ENCODE measurements at places on chromosomes 6 and 20. TPM values are rescaled to one million over a fixed set of nuclear protein-coding genes. Genes with fewer than 3 reads are reported as not detected.
A peak's percentile ranks its signal among the peaks of the same experiment; 100 is the strongest.

GRCh38 chr6:56689114-56689513, 46.4 kb upstream of the DST start:
- no peak for ATAC-seq

DNA sequence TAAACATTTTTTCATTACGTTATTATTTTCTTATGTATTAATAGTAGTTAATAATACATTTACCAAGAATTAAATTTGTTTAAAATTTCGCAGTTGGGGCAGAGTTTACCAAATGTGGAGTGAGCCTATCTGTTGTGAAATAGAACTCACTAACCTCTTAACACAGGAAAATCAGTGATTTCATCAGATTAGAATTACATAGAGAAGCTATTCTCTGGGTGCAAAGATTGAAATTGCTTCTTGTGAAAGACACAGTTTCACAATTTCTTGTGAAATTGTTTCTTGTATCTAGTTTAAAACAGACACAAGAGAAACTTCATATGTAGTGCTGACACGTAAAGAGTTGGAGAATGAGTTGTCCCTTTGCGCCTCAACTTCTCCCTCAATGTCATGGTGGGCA, 69.4 kb upstream of the PRL start:
- ATAC-seq = no peak

GRCh38 chr6:144566868-144567615, 281.9 kb downstream of the UTRN start:
- no peak for ATAC-seq

DNA sequence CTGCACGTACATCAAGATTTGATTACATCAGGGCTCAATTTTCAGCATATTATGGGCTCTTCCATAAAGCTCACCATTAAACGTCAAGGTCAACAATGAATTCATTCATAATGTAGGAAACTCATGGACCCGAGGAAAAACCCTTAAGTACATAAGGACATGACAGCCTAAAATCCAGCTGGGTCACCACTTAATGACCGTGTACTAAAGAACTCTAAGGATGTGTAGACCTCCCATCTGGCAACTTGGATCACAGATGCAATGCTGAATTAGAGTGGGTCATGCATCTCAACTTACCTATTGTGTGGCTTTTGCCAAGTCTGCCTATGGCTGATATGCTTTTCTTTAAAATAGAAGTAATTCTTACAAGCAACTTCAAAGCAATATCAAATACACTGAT, 26.7 kb upstream of the DEFB112 start:
- ATAC-seq = no peak

GRCh38 chr6:38193051-38193450, 373.5 kb downstream of the ZFAND3 start:
- peak; percentile 11 for ATAC-seq

DNA sequence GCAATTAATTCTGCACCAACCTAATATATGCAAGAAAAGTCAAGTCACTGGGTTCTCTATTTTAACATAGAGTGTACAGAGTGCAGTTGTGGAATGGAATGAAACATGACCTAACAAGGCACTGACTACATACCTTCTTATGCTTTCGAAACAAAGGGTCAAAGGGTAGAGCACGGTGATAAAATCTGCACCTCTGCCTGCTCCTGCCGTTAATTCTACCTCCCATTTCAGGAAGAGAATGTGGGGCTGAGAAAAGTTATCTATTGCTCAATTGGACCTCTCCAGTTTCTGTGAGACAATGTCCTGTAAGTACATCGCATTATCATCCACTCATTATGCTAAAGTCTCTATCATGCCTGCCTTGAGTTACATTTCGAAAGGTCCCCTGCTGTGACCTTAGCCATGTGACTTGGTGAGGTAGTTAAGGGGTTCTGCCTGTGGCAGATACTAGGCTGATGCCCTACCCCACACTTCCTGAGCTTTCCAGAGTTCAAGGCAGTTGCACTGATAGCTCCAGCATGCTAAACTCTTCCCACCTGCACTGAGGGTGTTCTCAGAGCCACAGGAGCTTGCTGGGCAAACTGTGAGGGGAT, 14.0 kb upstream of the MOCS1 start:
- no peak for ATAC-seq

- ATAC-seq = peak; percentile 65
Observed at GRCh38 chr6:82970839-82971238, 94.8 kb downstream of the UBE3D start.

- no peak for ATAC-seq
Observed at GRCh38 chr6:14930366-14930989, 315.4 kb upstream of the JARID2 start.

GRCh38 chr6:168190014-168190405, 111.0 kb upstream of the FRMD1 start:
- no peak for ATAC-seq

- no peak for ATAC-seq
Observed at GRCh38 chr6:119360262-119360915, 10.8 kb upstream of the MAN1A1 start.

- ATAC-seq = peak; percentile 67
Observed at GRCh38 chr6:165515963-165516624, 146.9 kb downstream of the PDE10A start.

- ATAC-seq = no peak
Observed at GRCh38 chr20:57877131-57877824, 167.5 kb upstream of the PMEPA1 start.

GRCh38 chr6:131917763-131918649, 33.2 kb downstream of the CCN2 start:
- no peak for ATAC-seq

DNA sequence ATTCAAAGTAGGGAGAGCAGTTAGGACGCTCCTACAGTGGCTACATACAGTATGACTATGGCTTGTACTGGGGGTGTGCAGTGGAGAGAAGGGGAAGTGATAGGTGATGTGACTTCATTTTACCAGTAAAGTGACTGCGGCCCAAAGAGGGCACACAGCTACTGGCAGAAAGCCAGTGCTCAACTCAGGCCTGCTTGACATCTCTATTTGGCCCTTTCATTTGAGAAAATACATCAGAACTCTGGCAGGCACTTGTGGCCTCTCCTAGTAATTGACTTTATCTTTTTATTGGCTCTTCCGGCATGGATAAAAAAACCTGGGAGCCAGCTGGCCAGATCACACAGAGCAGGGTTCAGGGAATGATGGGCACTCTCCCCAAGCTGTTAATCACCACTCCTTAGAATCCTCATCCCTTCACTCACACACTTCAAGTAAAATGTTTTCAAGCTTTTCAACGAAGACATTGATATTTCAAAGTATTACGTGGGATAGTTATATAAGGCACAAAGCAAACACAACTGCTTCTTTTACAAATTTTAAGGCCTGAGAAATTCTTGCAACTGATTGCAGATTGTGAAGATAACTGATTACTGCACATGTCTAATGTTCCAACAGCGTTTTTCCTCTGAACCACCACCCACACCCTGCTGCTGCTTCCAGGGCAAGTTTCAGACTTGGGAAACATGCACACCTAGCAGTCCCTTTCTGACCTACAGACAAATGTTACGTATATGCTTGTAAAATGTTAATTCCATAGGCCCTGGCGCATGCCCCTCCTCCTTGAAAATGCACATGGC, 73.5 kb downstream of the TNFRSF21 start:
- ATAC-seq = peak; percentile 59

DNA sequence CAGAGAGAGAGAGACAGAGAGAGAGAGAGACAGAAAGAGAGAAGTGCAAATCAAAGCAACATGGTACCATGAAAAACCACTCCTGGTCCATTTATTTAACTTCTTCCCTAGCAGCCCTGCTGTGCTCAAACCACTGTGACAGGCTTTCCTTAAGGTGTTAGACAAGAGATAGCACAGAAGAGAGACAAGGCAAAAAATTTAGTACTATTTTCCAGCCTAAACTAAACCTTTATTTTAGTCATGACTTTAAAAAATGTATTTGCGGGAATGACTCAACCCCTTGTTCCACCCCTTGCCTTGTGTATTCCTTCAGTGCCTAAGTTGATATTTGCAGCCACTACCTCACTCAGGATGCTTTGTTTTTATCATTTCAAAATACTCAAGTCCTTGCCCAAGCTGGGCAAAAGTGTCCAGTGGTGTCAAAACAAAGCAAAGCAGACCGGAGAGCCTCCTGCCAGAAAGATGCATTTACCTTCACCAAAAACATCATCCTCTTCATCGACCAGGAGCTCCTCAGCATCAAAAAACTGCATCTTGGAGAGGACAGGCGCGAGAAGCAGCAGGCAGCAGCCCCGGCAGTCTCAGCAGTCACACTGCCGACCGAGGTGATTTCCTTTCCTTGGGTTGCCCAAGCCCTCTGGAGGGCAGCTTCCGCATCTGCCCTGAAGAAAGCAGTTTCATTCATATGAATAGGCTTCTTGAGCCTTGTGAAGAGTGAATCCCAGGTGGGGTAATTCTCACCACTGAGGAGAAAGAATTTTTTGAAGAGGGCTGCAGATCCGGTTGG, at the start of gene RIPOR2:
Gene RIPOR2, minus strand, starts transcription at position 595 of the 787 bp plus-strand sequence. Its CDS starts 62 bp downstream, at position 533.
- ATAC-seq = no peak

DNA sequence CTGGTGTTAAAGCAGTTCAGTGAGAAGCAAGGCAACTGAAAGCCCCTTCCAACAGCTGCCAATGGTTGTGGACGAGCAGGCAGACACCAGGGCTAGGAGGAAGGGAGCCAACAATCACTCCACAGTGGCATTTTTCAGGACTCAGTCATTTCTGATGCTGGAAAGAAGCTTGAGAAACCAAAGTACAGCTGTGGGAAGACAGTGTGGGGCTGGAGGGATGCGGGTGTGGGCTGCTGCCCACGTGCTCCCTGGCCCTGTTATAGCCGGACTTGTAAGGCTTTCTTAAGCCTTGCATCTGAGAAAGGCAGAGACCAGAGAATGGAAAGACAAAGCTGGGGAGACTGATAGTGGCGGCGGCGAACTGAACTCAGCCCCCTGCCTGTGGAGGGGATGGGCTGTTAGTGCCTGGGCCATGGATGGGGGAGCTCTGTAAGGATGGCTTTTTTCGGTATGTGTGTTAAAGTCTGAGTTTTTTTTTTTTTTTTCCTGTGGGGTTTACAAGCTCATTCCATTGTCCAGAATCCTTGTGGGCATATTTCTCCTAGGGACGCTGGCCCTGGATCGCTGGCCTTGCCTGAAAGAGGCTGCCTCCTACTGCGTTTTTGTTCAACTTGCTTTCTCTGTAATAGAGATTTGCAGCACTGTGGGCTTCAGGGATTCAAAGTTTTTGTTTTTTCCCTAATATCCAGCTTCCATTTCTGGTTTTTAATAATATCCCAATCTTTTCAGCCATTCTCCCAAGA, 91.7 kb downstream of the GJA10 start:
- peak; percentile 70 for ATAC-seq

DNA sequence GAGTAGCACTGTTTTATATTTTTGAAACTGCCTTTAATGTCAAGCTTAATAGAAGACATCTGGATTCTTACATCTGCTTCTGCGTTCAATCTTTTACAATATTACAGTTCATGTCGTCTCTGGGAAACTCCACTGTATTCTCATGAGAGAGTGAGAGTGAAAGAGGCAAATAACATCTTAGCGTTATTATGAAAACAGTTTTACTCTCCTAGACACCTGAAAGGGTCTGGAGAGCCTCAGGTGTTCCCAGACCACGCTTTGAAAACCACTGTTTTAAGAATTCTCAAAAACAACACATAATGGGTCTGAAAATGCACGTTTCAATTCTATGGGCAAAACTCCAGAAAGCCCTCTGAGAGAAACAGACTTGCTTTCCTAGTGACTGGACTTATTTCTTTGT, 63.3 kb downstream of the ARHGAP18 start:
- no peak for ATAC-seq

DNA sequence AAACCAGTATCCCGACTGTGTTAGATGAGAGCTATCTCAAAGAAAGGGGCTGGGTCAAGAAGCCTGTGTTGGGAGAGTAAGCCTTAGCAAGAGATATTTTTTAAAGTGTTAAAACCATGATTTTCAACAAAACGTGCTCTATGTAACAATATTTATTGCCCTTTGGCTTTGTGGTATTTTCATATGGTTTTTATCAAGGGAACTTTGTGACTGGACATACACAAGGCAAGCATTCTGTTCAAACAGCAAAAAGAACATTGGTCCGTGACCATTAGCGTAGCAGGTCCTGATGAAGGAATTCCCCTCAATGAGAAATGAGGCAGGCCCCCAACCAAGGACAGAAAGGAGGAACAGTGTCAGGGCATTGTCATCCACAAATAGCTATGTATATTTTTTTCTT, 222.6 kb downstream of the MYLK4 start:
- no peak for ATAC-seq

DNA sequence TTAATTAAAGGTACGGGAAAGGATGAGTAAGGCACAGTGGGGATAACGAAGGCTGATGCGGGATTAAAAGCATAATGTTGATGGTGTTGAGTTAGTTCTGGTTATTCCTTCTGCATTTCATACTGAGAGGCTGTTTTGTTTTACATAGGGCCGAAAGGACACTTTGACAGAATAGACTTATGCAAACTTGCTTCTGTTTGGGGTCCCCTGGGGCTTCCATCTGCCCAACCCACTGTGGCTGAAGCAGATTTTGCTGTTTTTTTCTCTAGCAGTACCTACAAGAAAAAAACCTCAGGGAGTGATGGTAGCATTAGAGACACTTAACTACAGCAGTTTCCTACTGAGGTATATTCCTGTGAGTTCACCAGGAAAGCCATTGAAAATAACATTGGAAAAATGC, 136.1 kb upstream of the SUPT3H start:
- ATAC-seq = peak; percentile 20

DNA sequence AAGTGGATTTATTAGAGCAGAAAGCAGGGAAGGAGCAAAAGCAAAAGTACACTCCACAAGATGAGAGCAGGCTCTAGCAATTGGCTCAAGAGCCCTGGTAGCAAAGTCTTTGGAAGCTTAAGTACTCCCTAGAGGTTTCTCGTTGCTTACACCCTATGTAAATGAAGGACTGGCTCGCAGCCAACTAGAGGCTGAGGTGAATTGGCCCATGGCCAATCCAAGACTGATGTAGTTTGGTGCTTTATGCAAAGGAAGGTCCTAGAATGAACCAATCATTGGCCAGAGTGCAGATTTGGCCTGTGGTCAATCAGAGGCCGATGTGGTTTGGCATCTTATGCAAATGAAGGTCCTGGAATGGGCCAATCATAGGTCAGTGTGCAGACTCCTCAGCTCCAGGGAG, 191.3 kb upstream of the ARID1B start:
- no peak for ATAC-seq

- no peak for ATAC-seq
Observed at GRCh38 chr6:91098006-91098405, 511.1 kb upstream of the MAP3K7 start.

- peak; percentile 59 for ATAC-seq
Observed at GRCh38 chr20:61764471-61765025, 301.1 kb downstream of the TAF4 start.

GRCh38 chr6:32607263-32607987, 17.8 kb upstream of the HLA-DRB1 start:
- ATAC-seq = no peak

The SSTR4 gene
- not detected for total RNA-seq

The RFX6 gene
- 0.39 TPM for total RNA-seq

The LTA gene
- 0.36 TPM for total RNA-seq

The RHAG gene
- total RNA-seq = not detected

The BPIFB2 gene
- total RNA-seq = not detected

The EPPIN gene
- total RNA-seq = not detected

The DYNLRB1 gene
- total RNA-seq = 193 TPM

The IPCEF1 gene
- 0.31 TPM for total RNA-seq

The ENPP5 gene
- total RNA-seq = not detected

The RPN2 gene
- total RNA-seq = 221 TPM

The MACROD2 gene
- total RNA-seq = 24.9 TPM

The THBD gene
- total RNA-seq = 0.05 TPM

The KCNK5 gene
- 5.2 TPM for total RNA-seq

The ASIP gene
- not detected for total RNA-seq

The TGM3 gene
- 0.64 TPM for total RNA-seq

The ZSCAN23 gene
- 7.9 TPM for total RNA-seq
